ENCODE measurements at places on chromosomes 16 and 17.
A peak's percentile ranks its signal among the peaks of the same experiment; 100 is the strongest.

- DNase-seq = no peak
Observed at GRCh38 chr17:20087538-20088250, 78.5 kb downstream of the SPECC1 start.

DNA sequence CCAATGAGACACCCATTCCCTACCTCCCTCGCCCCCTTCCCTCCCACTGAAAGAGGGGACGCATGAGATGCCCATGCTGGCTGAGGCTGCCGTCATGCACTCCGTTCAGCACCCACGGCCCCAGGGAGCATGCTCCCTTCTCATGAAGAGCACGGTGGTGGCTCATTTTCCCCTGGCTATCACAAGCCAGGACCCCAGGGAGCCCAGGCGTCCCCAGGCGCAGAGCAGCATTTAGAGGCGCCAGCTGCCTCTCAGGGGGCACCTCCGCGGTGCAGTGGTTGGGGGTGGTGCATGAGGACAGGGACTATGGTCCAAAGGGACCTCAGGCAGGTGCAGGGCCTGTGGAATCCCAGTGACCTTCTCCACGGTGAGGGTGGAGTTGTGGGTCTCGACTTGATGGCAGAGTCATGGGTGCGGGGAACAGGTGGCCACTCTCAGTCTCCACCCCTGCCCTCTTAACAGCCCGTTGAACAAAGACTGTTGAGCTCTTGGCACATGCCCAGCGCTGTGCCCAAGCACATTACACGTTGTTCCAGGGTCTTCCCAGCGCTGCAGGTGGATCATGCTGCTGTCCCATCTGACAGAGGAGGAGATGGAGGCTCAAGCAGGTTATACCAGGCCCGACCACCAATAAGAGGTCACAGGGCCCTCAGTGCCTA is 13.6 kb downstream of the KIF19 start:
- DNase-seq = no peak

DNA sequence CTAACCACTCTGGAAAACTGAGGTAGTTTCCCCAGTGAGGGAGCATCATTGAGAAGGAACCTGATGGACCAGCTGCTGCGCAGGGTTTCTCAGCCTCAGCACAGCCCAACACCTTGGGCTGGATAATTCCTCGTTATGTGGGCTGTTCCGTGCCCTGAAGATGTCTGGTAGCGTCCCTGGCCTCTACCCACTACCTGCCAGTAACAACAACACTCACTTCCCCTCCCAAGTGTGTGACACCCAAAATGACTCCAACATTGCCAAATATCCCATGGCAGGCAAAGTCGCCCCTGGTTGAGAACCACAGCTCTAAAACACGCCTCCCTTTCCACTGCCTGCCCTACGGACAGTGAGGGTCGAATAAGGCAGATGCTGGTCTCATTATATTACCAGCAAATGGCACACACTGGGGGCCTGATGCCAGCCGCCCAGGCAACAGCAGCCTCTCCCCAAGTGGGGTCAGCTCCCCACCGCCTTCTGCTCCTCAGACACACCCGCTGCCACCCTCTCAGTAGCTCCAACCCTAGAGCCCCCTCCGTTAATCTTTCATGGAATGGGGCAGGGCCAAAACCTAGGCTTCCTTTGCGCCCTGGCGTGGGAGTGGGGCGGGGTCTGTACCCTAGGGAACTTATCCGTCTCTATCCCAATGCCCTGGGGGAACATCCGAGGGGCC is 1.0 kb downstream of the RHBDF2 start:
- DNase-seq = no peak

DNA sequence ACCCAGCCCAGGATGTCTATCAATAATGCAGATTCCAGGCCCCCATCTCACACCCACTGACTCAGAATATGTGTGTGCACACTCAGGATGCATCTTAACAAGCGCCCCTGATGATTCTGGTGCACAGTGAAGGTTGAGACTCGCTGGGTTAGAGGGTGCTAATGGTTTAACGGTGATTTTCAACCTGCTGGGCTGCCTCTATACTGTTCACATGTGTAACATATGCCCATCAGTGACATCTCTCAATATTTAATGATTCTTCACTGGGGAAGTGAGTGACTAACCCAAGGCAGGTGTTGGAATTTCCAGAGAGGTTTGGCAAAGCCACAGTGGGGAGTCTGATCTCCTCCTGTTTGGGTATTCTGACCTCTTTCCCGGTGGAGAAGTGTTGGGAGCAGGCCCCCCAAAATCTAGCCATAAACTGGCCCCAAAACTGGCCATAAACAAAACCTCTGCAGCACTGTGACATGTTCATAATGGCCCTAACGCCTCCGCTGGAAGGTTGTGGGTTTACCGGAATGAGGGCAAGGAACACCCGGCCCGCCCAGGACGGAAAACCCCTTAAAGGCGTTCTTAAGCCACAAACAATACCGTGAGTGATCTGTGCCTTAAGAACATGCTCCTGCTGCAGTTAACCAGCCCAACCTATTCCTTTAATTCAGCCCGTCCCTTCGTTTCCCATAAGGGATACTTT is 4.1 kb upstream of the DOC2B start:
- no peak for DNase-seq

DNA sequence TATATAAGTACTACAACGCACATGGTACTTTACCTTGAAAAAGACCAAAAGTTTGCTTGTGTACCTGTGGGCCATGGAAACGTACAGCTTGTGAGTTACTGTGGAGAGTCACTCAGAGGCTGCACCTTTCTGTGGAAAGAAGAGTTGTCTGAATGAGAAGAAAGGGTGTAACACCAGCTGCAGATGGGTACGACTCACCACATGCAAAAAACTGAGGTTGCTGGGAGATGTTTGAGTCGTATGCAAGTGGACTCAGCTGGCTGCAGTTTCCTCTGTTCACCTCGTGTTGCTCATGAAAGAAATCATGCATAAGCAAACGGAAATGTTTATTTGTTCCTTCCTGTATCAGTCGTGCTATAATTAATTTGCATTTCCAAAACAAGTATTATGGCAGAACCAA is 22.4 kb upstream of the DYNLRB2 start:
- DNase-seq = no peak

GRCh38 chr17:68035131-68035522 is 408 bp upstream of the KPNA2 start:
- DNase-seq = peak; percentile 93

Measured in SIG-M5 (cell line).